ENCODE measurements at places on chromosomes 12 and 14.

GRCh38 chr14:76872796-76873432 lies 46.7 kb downstream of the LRRC74A start:
- peak; percentile 37 for DNase-seq

GRCh38 chr12:26744697-26745440 lies 88.1 kb downstream of the ITPR2 start:
- no peak for DNase-seq

GRCh38 chr14:67863223-67863622 lies 43.6 kb downstream of the RAD51B start:
- DNase-seq: no peak

- DNase-seq: no peak
Observed at GRCh38 chr12:64739778-64740177, 19.4 kb downstream of the GNS start.

GRCh38 chr12:65952737-65953209 lies 128.5 kb downstream of the HMGA2 start:
- DNase-seq: no peak

- no peak for DNase-seq
Observed at GRCh38 chr14:78197051-78197450, 26.9 kb downstream of the NRXN3 start.

DNA sequence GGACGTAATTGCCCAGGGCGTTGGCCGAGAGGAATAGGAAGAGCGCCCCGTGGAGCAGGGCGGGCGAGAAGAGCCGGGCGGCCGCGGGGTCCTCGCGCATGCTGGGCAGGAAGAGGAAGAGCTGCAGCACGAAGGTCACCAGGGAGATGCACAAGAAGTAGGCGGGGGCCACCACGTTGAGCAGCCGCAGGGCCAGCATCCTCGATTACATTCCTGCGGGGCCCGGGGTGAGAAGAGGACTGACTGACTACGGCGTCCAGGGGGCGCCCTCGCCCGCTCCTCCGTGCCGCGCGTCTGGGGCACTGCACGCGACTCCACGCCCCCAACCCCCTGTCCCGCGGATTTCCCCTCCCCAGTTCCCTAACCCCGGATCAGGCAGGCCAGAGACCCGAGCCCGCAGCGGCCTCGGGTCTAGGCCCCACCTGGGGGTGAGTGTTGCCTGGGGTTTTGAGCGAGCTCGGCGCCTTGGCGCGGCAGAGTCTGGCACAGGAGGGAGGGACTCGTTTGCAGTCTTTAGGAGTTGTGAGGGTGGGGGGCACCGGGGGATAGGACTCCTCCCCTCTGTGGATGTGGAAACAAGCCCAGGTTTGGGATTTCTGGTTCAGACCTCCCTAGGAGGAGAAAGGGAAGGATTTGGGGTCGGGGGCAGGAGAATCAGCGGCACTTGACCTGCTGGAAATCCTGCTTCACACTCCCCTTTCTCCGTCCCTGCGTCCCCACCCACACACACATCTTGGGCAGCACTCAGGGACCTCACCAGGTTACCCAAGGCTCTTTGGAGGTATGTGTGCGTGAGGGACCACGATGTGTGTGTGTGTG lies 1.8 kb downstream of the ZDHHC22 start:
- DNase-seq: no peak

DNA sequence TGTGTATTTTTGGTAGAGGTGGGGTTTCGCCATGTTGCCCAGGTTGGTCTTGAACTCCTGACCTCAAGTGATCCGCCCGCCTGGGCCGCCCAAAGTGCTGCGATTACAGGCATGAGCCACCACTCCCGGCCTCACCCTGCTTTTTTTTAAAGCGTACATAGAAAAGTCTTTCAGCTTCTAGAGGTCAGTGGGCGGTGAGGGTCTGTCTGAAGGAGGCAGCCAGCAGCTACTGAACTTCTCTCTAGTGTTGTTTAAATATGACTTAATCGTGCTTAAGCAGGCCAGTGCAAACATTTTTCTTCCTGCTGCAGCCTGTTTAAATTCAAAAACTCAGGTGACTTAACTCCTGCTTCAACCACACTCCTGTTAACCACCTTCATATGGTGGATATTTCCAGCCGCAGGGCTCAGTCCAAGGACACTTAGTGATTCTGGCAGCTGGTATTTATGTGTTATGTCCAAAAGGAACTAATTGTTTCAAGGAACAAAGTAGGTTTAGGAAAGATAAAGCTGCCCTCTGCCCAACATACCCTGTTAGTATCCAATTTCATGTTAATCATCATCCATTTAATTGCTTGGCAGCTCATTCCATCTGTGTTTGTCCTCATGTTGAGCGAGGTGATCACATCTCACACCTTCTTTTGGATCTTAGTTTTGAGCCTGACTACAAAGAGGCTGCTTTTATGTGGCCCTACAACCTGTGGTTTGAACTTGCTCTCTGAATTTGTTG lies 2.0 kb downstream of the PRKAB1 start:
- no peak for DNase-seq

DNA sequence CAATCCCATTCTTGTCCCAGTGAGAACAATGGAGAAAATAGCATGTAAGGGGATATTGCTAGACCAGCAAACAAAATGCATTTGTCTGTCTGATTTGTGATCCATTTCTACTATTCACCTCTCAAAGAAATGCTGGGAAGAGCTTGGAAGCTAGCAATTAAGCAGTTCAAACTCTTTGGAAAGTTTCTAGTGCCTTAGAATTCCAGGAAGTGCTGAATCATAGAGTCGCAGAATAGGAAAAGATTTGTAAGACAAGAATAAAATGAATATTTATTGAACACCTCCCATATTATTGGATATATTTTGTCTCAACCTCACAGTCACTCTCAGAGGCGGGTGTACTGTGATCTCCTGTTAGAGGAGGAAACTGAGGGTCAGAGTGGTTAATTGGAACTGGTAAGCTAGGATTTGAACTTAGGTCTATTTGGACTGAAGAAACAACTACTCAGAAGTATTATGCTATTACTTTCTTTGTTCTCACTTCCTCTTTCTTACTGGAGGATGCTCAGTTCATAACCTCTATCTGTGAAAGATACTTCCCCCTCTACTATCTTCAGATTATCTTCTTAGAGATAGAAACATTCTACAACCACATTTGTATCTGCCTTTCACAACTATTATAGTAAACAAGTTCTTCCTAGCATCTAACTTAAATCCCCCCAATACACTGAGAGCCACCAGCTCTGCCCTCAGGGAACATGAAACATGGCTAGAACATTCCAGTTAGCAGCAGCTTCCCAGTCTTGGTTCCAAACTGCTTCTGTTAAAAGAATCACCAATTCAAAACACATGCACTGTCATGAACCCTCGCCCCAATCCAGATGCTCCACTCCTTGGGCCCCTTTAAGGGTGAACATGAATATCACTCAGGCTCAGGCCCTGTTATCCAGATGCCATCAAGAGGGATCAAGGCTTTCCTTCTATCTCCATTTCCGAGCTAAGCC lies 64.2 kb downstream of the DRAM1 start:
- DNase-seq: no peak

DNA sequence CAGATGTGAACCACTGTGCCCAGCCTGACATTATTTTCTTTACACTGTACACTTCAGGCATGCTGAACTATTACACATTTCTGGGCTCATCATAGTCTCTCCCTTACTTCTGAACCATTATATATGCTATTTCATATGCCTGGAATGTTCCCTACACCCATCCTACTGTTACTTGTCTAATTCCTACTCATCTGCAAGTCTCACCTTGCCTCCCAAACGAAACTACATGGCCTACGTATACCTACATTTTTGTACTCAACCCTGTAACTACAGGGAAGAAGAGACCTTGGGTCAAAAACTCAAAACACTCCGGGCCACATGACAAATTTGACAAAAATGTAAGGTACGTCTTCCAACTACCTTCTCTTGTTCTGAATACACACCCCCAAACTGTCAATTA lies 9.5 kb upstream of the EEA1 start:
- DNase-seq: no peak

Data from stimulated activated naive CD4-positive, alpha-beta T cell treated with Interleukin-2 at 50 U/mL for 16 hours (primary cell).